ENCODE measurements at places on chromosomes 7 and 10. TPM values are rescaled to one million over a fixed set of nuclear protein-coding genes. Genes with fewer than 3 reads are reported as not detected.

DNA sequence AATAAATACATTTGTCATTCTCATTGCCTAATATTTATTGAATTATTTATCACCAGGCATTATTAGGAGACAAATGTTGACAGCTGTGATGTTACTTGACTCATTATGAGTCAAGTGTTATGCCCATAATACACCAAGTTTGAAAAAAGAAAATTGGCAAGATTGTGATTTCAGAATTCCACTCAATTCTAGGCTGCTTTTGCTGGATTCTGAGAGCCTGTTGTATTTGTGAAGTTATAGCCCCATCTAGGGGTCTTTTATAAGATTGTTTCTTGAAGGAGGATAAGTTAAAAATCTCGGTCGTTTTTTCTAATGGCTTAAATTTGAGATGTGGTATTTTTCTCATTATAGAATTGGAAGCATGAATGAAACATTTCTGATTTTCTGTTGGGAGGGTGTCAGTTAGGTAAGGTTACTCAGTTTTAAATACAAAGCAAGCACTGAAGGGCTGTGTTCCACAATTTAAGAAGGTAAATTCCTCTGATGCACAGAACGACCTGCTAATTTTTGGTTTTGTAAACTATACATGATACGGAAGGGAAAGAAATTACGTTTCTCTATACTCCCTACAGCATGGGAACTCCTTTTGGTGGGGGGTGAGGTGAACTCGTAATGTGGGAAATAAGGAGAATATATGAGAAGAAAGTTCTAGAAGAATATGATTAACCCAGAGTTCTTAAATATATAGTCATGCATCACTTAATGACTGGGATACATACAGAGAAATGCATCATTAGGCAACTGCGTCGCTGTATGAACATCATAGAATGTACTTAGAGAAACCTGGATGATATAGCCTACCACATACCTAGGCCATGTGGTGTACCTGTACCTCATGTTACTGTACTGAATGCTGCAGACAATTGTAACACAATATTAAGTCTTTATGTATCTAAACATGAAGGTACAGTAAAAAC, 2.6 kb downstream of the STK31 start:
- DNase-seq, result peak; percentile 74

GRCh38 chr7:100372256-100372655, 1.0 kb upstream of the PILRA start:
- DNase-seq, result no peak

Gene C10orf90
- 2.2 TPM for total RNA-seq

- DNase-seq, result no peak
Measured at GRCh38 chr7:89666136-89666835, 488.0 kb upstream of the STEAP1 start.

- no peak for DNase-seq
Measured at GRCh38 chr7:10696064-10696463, 277.6 kb upstream of the PHF14 start.

- no peak for DNase-seq
Measured at GRCh38 chr7:4657640-4658417, 24.3 kb upstream of the FOXK1 start.

Gene DPP6
- not detected for total RNA-seq

GRCh38 chr7:152489044-152489443, 53.2 kb upstream of the KMT2C start:
- no peak for DNase-seq

DNA sequence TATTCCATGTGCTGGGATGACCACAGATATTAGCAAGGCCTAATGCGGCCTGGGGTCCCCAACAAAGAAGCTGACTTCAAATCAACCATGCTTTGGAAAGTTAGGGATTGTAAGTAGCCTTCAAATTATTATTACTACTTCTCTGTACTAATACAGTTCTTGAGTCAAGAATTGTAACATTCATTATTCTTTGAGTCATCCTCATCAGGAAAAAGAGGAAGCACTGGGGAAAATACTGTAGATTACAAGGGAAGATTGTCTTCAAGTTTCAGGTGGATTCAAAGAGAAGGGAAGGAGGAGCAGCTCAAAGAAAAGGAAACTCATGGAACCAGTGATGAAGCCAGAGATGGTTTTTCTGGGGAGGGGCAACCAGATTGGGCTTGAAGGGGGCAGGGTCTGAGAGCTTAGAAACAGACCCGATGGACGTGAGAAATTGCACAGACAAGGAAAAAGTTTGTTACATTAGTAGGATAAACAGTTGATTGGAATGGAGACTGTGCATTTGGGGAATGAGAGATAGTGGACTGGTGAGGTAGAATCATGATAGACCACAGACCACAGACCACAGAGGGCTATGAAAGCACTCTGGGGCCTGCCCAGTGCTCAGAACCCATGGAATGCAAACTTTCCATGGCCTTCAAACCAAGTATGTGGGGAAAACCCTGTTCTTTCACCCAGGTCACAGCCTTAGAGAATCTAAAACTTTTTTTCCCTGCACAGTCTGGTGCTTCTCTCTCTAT, 209.9 kb downstream of the ZNF365 start:
- DNase-seq, result peak; percentile 93

- DNase-seq, result peak; percentile 80
Measured at GRCh38 chr7:135827391-135827790, 78.8 kb upstream of the FAM180A start.

GRCh38 chr10:16583382-16583781, 61.7 kb upstream of the C1QL3 start:
- DNase-seq, result no peak

- peak; percentile 59 for DNase-seq
Measured at GRCh38 chr10:93580828-93581227, 14.4 kb downstream of the FFAR4 start.

Gene TCAF2
- total RNA-seq, result 3.9 TPM
